ENCODE measurements at places on chromosomes 6 and 20.
A peak's percentile ranks its signal among the peaks of the same experiment; 100 is the strongest.

DNA sequence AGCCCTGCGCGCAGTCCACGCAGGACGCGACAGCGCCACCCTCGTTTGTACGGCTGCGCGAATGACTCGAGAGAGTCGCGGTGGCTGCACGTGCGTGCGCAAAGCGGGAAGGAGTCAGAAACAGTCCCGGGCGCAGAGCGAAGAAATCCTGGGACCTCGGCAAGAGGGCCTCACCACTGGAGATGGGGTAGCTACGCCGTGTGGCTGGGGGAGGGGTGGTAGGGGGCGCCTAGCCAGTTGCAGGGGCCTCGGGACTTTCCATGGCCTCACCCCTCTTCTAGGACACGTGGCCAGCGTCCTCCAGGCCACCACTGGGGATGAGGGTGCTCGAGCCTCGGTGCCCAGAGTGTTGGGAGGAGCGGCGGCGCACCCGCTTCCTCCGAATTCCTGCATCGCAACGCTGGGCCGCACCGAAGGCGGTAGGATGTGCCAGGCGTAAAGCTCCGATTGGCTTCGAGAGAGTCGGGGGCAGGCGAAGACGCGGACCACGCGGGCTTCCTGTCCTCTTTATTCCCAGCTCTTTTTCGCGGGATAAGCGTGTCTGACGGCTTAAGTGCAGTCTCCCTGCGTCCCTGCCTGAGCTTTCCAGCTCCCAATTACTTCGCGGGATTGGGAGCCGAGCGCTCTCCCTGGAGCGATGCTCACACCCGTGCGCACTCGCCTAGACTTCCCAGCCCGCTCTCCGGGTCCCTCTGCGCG lies 38.7 kb downstream of the NCR2 start:
- DNase-seq: no peak

GRCh38 chr6:42090819-42091717 lies 40.7 kb downstream of the TAF8 start:
- no peak for DNase-seq

- DNase-seq: peak; percentile 48
Measured at GRCh38 chr20:29689411-29690225, 1567.8 kb upstream of the DEFB115 start.

DNA sequence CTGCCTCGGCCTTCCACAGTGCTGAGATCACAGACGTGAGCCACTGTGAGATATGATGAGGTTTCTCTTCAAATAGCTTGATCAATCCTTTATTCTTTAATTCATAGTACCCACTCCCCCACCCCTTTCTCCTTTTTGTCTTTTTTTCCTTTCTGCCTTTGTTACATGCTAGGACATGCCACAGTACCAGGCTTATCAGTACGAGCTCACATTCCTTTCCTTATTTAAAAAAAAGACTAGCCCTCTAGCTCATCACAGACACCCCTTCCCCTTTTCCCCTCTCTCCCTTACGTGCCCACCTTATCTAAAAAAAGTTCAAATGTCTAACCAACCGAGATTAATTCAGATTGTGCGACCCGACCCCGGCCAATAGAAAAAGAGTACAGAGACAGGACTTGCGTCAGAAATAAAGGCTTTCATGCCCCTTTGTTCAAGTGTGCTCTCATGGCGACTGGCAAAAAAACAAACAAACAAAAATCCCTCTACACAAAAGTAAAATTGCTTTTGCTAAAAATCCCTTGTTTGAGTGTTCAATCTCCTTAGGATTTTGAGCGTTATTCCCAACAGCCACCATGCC lies 49.2 kb downstream of the MRAP2 start:
- no peak for DNase-seq

DNA sequence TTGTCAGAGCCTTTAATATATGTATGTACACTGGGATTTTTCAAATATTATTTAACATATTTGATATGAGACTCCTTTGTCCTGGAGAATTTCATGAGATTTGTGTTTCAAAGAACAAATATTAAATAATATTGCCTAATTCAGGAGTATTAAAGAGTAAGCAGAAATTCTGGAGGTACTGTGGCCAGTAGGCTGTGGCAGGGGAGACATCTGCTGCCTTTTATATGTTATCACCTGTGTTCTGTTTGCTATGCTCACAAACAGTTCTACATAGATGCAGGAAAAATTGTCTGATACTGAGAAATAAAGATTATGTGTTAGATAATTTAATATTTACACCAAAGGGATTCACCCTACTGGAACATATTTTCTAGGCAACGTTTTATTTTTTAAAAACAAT lies 395.4 kb upstream of the SLC35B3 start:
- no peak for DNase-seq

GRCh38 chr6:131914967-131915751 lies 36.0 kb downstream of the CCN2 start:
- DNase-seq: peak; percentile 17

DNA sequence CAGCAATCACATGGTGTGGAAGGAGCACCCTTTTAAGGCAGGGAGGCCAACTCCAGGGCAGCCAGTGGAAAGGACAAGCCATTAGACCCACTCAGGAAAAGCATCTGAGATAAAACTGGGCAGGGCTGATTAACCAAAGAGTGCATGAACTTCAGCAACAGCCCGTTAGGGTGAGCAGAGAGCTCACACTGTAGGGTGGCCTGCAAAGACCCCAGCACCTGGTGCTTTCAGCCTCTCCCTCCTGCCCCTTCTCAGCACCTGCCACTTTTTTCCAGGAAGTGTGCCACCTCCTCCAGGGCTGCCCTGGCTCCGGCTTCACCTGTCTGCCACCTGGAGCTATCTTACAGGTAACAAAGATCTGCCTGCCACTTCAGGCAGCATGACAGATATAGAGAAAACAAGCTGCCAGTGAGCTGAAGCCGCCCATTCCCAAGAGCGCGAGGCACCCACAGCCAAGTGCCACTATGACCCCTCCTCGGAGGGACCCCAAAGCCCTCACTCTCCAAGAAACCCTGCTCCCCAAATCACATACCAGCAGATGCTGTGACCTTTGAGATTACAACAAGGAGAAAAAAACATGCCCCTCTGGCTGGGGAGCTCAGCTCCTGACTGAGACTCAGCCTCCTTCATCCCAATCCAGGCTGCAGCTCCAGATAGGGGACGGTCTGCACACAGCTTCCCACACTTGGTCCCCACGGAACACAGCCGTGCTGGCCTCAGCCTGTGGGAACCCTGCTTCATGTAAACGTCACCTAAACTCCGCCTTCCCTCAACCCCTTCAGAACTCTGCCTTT lies 71.2 kb downstream of the ABHD12 start:
- no peak for DNase-seq

- DNase-seq: no peak
Measured at GRCh38 chr20:18405826-18406225, 61.0 kb downstream of the DZANK1 start.

GRCh38 chr20:56788041-56788670 lies 159.1 kb downstream of the TFAP2C start:
- DNase-seq: no peak

DNA sequence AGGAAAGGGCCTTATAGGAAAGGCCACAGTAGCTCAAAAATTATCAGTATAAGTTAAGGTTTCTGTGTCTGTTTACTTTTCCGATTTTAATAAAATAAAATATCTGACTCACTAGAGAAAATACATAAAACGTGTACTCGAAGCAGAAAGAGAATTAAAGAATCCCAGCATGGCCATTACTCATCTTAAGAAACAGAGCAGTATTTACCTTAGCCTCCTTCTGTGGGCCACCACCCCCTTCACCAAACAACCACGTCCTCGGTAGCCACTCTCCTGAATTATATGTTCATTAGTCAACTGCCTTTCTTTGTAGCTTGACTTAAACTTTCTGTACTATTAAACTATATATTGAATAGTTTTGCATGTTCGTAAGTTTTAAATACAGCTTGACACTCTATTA lies 72.2 kb upstream of the SPTLC3 start:
- no peak for DNase-seq

- DNase-seq: no peak
Measured at GRCh38 chr6:21111093-21111725, 482.3 kb upstream of the SOX4 start.

DNA sequence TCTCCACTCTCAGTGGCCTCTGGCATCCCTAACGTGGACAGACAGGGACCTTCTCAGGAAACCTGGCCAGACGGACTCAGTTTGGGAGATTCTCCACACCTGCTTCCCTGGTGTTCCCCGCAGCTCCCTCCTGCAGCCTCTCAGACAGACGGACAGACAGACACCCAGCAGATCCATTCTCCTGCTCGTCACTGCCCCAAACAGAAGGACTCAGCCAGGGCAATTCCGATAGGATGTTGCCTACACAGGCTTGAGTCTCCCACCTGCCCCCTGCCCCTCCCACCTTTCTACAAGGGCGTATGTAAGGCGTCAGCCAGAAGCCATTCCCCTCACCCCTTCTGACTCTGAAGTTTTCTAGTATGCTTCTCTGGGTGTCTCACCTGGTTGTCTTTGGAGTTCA lies 428 bp downstream of the CCM2L start:
- DNase-seq: no peak

DNA sequence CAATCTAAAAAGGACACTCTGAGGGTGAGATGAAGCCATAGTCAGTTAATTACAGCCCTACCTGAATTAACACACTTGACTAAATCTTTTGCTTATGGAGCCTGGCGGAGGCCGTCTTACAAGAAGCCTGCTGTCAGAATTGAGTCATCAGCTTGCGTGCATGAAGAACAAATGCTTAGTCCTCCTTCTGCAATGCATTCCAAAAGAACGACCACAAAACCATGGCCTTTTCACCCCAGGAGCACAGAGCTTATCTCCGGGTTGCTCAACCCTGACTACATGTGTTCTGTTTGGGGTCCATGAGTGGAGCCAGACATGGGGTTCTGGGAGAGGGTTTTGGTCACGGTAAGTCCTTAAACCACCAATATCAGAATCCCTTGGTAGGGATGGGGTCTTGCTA lies 318.1 kb downstream of the CLIC5 start:
- no peak for DNase-seq

GRCh38 chr20:58113716-58114115 lies 114.7 kb downstream of the ANKRD60 start:
- DNase-seq: no peak

- peak; percentile 53 for DNase-seq
Measured at GRCh38 chr20:35616465-35617396, 1.1 kb downstream of the SPAG4 start.

GRCh38 chr6:23086100-23086499 lies 516.7 kb downstream of the HDGFL1 start:
- no peak for DNase-seq

DNA sequence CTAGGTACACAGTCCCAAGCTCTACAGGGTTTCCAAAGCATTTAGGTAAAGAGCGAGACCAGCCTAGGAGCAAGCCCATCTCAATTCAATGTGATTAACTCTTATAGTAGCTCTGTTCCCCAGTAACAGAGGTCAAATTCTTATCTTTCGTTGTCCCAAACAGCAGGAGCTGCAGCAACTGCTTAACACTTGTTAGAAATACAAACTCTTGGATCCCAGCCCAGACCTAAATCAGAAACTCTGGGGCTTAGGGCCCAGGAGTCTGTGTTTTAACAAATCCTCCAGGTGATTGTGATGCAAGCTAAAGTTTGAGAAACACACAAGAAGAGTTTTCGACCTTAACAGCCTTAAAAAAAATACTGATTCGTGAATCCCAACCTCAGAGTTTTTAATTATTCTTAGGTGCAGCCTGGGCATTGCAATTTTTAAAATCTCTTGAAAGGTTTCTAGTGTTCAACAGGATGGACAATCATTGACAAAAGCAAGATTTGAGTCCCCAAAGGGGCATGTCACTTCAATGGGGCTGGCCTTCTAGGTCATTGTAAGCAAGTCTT lies 127.4 kb upstream of the HCRTR2 start:
- no peak for DNase-seq

DNA sequence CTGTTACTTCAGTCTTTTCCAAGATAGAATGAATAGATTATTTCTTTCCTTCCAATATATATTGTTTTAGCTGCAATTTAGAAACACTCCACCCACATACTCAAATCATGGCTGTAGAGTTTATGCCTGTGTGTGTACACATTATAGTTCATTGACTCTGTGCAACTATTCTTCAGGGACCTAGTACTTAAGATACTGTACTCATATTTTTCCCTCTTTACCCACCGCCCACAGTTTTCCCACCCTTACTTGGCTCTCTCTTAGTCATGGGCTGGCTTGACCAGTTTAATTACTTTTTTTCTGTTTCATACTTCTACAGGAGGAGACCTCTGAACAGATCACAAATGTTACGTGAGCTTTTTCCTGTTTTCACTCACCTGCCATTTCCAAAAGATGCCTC lies 30.4 kb downstream of the C6orf89 start:
- no peak for DNase-seq

GRCh38 chr6:33392595-33392948 lies 949 bp downstream of the KIFC1 start:
- DNase-seq: no peak

GRCh38 chr6:140138311-140139010 lies 764.0 kb upstream of the CITED2 start:
- DNase-seq: no peak

GRCh38 chr6:124226396-124226795 lies 422.7 kb downstream of the NKAIN2 start:
- no peak for DNase-seq

DNA sequence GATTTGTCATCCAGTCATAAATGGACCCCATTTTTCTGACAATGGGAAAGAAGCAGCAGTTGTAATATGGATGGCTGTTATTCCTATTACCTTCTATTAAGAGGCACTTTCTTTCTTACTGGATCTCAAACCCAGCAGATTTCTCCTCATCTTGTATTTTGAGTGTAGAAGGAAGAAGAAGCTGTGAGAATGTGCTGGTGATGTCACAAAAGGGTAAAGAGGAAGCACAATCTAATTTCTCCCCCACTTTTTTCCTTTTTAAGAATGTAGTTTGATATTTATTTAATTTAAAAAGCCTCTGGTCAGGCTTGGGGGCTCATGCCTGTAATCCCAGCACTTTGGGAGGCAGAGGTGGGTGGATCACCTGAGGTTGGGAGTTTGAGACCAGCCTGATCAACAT lies 100.0 kb upstream of the JARID2 start:
- DNase-seq: no peak

GRCh38 chr6:37684801-37685200 lies 12.9 kb downstream of the MDGA1 start:
- DNase-seq: no peak

DNA sequence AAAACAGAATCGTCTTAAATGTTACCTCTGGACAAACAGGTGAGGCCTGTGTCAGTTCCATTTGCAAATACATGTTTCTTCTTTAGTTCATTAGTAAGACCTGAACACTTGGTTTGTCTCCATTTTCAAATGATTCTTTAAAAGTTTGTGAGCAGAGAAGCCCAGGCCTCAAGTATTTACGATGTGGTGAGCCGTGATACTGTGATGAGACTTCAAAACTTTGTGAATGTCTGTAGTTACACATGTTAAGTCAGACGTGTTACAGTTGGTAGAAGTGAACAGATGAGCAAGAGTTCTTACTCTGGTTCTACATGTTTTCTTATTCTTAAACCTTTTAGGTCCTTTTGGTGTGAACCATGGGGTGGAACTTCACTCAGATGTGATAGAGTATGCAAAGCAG lies 8.5 kb downstream of the PCMTD2 start:
- no peak for DNase-seq

GRCh38 chr6:17202526-17202925 lies 78.6 kb upstream of the RBM24 start:
- DNase-seq: no peak

- DNase-seq: no peak
Measured at GRCh38 chr20:3929713-3930060, 40.5 kb downstream of the PANK2 start.

Data from stimulated activated CD4-positive, alpha-beta T cell treated with anti-CD3 and anti-CD28 coated beads, Interleukin-4, amount 100 ng/mL, for 4 hours (primary cell).